ENCODE measurements at places on chromosomes 16 and 17. TPM values are rescaled to one million over a fixed set of nuclear protein-coding genes. Genes with fewer than 3 reads are reported as not detected.

DNA sequence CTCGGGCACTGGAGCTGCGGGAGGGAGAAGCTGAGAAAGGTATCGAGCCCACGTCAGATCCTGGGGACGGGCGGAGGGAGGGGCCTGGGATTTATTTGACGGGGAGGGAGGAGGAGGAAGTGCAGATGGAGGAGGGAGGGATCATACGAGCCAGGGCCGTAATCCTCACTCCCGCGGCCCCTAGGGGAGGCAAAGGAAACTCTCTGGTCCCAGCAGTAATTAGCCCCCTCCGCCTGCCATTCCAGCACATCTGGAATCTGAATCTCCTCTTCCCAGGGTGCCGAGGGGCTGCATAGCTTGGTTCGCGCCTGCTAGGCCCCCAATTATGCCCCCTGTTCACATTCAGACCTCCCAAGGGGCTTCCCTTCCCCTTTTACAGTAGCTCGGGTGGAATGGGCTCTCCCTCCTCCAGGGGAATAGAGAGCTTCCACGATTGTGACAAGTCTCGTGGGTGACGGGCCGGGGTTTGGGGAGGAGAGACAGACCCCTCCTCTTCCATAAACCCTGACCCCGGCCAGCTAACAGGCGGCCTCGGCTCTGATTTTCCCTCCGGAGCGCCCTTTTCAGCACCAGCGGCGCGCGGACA, at the start of gene SEZ6L2:
SEZ6L2 (minus strand) TSS at position 35 of the 586 bp plus-strand sequence. CDS start 531 bp downstream, outside the sequence.
- peak; percentile 85 for DNase-seq

DNA sequence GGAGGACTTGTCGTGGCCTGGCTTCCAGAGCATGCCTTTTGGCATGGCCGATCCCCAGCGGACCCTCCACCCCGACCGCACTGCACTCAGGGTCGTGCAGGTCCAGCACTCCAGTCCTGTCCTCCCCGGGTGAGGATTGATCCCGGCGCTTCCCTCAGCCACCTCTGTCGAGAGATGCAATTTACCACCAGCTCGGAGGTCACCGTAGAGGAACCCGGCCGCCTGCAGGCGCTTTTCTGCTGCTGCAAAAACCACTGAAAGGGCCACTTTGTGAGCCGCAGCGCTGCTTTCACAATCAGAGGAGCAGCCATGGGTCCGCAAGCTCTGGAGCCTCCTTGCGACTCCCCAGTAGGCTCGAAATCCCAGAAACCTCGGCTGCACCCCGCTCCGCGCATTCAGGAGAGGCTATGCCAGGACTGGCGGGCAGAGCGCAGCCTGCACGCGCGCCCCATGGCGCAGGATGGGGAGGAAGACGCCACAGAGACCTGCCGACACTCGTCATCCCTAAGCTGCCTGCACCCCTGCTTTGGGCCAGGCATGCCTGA, 134.2 kb downstream of the HS3ST2 start:
- no peak for DNase-seq

GRCh38 chr16:11252482-11252931, 3.5 kb downstream of the SOCS1 start:
- DNase-seq = no peak

GRCh38 chr17:50210240-50211225, 9.1 kb upstream of the COL1A1 start:
- no peak for DNase-seq

GRCh38 chr16:25065899-25066298, 45.6 kb upstream of the LCMT1 start:
- DNase-seq = no peak

- DNase-seq = no peak
These were observed 30.0 kb downstream of the ZNF469 start for GRCh38 chr16:88412766-88413165.

DNA sequence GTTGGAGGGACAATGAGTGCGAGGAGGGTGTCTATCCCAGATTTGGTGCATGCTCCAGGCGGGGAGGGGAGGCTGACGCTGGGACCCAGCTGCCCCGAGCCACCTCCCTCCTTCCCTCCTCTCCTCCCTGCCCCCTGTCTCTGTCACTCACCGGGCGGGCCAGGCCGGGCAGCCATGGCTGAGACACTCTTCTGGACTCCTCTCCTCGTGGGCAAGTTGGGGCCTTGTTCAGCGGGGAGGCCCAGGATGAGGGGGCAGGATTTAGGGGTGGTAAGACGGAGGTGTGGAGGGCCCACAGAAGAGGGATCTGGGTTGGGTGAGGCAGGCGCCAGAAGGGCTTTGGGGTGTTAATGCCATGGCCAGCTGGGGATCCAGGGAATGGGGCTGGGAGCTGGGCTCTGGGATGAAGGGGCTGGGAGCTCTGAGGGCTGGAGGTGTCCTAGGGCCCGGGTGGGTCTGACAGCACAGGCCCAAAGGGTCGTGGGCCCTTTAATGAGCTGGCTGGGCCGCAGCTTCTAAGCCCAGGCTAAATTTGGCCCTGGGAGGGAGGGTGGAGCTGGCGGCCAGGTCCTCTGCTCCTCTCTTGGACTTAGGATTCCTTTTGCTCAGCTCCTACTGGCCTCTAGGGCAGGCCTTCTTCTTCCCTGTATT, at the start of gene SGCA:
SGCA (plus strand) TSS at position 139 of the 651 bp plus-strand sequence; CDS start at position 175, 36 bp downstream.
- no peak for DNase-seq

- no peak for DNase-seq
These were observed 7.3 kb downstream of the SPATA2L start for GRCh38 chr16:89693931-89694783.

GRCh38 chr16:23055481-23055880, 93.8 kb downstream of the USP31 start:
- no peak for DNase-seq

ATP2A1 gene
- 2.6 TPM for total RNA-seq

GRCh38 chr16:1374418-1375297, 22.9 kb downstream of the GNPTG start:
- no peak for DNase-seq

- no peak for DNase-seq
These were observed 72.1 kb downstream of the JPH3 start for GRCh38 chr16:87674419-87674818.

DNA sequence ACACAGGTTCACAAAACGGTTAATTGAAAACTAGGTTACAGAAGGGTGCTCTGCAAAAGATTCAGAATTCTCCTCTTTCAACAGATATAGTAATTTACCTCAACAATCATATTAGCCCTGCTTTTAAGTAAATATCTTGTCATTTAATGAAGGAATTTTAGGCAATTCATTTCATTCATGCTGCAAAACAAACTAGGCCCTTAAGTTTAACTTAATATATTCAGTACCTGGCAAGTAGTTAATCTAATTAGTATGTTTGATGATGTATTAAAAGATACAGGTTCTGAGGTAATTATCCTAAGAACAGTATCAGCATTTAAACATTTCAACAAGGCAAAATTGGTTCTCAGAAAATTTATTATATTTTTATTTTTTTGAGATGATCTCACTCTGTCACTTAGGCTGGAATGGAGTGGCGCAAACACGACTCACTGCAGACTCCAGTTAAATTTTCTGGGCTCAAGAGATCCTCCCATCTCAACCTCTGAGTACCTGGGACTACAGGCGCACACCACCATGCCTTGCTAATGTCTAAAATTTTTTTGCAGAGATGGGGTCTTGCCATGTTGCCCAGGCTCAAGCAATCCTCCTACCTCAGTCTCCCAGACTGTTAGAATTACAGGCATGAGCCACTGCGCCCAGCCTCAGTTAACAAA, 44.9 kb downstream of the SMURF2 start:
- no peak for DNase-seq

DNA sequence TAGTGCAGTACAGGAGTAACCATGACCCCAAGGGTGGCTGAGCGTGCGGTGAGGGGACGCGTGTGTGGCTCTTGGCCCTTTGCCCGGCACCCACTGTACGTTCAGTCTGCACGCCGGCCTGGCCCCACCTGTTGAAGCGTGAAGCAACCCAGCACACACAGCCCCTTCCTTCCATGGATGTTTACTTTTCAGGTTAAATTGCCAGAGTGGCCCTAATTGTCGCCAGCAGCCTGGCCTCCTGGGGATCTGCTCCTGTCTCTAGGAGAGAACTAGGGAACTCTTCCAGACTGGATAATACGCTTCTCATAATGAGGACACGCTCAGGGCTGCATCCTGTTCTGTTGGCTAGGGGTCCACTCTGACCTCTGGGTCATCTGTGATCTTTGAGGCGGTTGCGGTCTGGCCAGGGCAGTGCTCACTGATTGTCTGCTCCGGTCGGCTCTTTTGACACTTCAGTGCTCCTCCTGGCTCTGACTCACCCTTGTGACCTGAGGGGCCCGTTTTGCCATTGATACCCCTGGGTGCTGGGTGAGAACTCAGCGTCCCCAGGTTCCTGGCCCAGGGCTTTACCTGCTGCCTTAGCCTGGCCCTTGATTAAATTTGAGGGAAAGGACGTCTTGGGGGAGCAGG, 27.7 kb downstream of the TPSG1 start:
- no peak for DNase-seq

- no peak for DNase-seq
These were observed 15.7 kb upstream of the RPL38 start for GRCh38 chr17:74187761-74188160.

- no peak for DNase-seq
These were observed 746 bp downstream of the GNAO1 start for GRCh38 chr16:56191835-56192634.

NACA2 gene
- total RNA-seq = not detected
